ENCODE measurements at places on chromosomes 11 and 22.

- no peak for DNase-seq
Observed at GRCh38 chr11:10645212-10645795, 48.3 kb downstream of the IRAG1 start.

DNA sequence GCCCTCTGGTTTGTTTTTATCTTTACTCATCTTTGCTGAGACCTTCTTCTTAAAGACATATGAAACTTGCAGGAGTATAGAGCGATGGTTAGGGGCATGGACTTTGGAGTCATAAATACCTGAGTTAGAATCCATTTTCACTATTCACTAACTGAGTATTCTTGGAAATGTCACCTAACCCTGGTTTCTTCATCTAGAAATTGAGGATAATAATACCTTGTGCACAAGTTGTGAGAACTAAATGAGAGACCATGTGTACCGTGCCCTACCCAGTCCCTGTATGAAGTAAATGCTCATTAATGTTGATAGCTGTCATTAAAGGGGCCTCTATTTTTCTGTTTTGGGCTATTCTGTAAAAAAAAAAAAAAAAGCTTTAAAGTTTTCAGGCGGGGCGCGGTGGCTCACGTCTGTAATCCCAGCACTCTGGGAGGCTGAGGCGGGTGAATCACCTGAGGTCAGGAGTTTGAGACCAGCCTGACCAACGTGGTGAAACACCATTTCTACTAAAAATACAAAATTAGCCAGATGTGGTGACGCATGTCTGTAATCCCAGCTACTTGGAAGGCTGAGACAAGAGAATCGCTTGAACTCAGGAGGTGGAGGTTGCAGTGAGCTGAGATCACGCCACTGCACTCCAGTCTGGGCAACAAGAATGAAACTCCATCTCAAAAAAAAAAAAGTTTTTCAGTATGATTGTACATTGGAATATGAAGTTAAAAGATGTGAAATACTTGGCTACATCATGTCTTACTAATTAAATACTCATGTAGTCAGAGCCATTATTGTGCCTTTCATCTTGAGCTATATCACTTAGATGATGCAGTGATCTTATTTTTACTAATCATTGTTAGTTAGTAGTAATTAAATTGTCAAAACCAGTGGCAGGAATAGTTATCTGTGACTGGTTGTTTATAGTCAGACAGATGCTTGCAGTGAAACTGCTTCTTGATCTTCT, 95.0 kb downstream of the AMOTL1 start:
- DNase-seq, result no peak

GRCh38 chr22:22348127-22348814, 103.7 kb downstream of the VPREB1 start:
- no peak for DNase-seq

DNA sequence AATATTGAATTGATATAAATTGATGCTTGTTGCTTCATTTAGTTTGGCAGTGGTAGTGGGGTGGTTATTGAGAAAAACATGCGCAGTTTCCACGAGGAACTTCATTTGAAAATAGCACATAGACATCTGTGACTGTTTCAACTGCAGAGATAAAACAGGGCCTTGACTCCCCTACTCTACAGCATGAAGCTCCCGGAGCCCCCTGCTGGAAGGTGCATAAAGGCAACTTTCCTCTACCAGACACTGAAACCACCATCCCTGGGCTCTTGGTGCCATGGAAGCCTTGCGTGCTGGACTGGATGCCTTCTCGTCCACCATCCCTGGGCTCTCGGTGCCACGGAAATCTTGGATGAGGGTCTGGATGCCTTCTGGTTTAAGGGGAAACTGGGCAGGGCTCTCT, 195.9 kb downstream of the CSNK2A3 start:
- peak; percentile 27 for DNase-seq

- DNase-seq, result no peak
Observed at GRCh38 chr11:61955422-61956135, 5.4 kb downstream of the BEST1 start.

DNA sequence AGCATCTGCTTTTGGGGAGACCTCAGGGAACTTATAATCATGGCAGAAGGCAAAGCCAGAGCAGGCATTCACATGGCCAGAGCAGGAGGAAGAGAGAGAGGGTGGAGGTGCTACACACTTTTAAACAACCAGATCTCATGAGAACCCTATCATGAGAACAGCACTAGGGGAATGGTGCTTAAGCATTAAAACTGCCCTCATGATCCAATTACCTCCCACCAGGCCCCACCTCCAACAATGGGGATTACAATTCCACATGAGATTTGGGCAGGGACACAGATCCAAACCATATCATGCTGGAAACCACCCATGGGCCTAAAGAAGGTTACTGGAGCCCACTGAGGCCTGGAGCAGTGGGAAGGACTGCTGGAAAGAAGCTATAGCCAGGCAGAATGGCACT, 66.9 kb upstream of the CHST1 start:
- no peak for DNase-seq

- DNase-seq, result no peak
Observed at GRCh38 chr11:724778-725386, 18.9 kb downstream of the EPS8L2 start.

- no peak for DNase-seq
Observed at GRCh38 chr11:34329876-34330275, 27.9 kb downstream of the ABTB2 start.

- no peak for DNase-seq
Observed at GRCh38 chr11:9228091-9228490, 37.1 kb downstream of the DENND5A start.

DNA sequence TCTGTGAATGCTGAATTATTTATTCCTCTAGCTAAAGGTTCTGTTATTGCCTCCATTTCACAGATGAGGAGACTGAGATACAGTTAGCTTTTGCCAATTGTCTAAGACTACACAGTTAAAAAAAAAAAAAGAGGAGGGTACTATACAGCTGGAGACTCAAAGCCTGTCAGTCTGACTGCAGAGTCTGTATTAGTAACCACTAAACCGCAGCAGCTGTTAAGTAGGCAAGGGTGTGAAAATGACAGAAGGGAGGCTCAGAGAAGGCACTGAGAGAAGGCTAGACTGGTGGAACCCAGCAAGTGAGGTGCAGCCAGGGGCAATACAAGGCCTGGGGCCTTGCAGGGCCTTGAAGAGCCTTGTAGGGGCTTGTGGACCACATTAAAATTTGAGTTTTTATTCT, 181.2 kb downstream of the CSNK2A3 start:
- no peak for DNase-seq

DNA sequence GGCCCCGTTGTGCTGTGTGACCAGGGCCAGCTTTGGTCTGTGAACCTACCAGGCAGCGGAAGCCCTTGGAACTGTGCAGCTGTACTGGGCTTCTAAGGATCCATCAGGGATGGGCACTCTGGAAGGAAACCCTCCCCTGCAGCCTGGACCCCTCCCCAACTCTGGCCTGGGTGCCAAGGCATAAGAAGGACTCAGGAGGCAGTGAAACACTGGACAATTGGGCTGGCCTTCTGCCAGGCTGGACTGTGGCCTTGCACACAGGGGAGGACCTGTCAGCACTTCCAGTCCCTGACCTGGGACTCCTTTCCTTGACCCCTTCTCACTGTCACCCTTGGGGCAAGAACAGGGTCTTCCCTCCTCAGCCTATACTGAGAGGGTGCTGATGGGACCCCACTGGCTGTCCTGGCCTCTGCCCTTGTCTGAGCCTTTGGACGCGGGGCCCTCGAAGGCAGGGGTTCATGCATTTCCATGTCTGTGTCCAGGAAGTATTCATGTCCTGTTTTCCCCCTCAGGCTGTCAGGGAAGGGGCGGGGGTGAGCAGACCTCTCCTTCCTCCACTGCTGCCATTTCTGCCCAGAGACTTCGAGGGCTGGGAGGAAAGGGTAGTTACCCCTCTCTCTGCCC, 39.6 kb downstream of the PDE2A start:
- DNase-seq, result no peak

GRCh38 chr11:46521961-46522681, 71.7 kb downstream of the AMBRA1 start:
- DNase-seq, result no peak

DNA sequence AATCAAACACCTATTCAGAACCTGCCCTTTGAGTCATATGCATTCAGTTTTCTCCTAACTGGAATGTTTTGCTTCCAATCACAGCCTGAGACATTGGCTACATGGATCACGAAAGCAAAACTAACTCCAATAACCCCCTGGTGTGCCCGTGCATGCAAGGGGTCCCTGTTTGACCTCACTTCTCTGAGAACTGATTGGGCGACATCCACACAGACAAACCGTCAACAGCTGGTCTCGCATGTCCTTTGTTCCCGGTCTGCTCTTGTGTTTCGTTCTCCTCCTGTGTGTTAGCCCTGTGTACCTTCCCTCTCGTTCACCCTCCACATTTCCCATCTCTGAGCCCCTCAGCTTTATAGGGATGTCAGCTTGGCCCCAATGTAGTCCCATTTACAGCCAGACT, 67.2 kb upstream of the TTC12 start:
- DNase-seq, result no peak

DNA sequence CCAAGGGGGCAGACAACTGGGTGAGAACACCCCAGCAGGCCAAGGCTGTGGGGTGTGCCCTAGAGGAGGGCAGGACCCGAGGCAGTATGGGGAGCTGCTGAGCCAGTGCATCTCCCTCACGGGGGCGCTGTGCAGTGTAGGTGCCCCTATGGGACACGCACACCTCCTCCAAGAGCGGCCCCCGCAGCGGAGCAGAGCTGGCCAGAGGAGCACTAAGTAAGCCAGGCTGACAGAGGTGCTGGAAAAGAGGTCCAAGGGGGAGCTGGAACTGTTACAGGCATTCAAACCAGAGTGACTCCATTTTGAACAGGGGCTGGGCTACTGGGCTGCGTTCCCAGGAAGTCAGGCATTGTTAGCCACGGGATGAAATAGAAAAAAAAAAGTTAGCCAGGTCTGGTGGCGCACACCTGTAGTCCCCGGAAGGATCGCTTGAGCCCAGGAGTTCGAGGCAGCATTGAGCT, 41.8 kb downstream of the TST start:
- DNase-seq, result peak; percentile 70

- no peak for DNase-seq
Observed at GRCh38 chr11:64728757-64729365, 5.9 kb upstream of the NRXN2 start.

- DNase-seq, result no peak
Observed at GRCh38 chr22:44281768-44282637, 30.7 kb downstream of the SHISAL1 start.

GRCh38 chr11:30452114-30452513, 129.2 kb downstream of the ARL14EP start:
- DNase-seq, result no peak

- DNase-seq, result no peak
Observed at GRCh38 chr22:27278946-27279345, 522.6 kb downstream of the MN1 start.

DNA sequence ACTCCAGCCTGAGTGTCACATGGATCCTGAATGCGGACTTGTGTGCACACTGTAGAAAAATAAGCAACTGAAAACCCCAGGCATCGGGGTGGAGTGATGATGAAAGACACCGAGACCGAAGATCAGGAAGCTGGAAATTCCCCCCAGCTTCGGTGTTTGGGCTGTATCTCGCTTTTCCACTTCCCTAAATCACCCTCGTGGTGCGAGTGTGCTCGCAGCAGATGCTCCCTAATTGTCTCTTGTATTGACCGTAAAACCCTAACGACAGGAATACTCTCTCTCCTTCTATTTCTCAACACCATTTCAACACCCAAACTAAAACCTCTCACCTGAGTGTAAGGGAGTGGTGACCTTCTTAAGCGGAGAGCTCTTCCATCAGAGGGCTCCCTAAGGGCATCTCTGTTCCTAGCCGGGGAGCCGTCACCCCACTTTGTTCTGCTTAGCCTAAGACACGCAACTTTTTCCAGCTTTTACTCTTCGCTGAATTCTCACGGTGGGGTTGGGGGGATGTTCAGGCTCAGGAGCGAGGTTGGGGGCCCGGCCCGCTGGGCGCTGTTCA, 635 bp upstream of the GRK3 start:
- DNase-seq, result no peak

- no peak for DNase-seq
Observed at GRCh38 chr22:25694196-25694907, 47.6 kb upstream of the MYO18B start.

GRCh38 chr11:99257131-99257530, 236.4 kb downstream of the CNTN5 start:
- no peak for DNase-seq

- no peak for DNase-seq
Observed at GRCh38 chr11:108228251-108228650, 5.4 kb downstream of the ATM start.

DNA sequence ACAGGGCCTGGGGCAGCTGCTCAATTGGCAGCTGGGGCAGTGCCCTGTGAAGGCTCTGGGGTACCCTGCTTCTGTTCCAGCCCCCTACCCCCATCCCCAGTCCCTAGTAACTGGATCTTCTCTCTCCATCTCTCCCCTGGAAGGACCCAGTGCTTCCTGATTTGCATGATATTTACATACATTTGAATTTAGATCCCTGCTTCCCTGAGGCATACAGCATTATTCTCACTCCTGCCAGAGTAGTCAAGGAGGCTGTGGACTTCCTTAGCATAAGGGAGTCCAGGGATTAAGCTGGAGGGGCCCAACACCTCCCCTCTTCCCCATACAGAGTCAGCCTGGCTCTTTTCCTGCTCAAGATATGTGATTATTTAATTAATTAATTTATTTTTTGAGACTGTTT, 24.7 kb downstream of the TEF start:
- DNase-seq, result no peak

- no peak for DNase-seq
Observed at GRCh38 chr11:83571302-83571701, 285.1 kb upstream of the CCDC90B start.

- no peak for DNase-seq
Observed at GRCh38 chr11:83725269-83725560, 439.0 kb upstream of the CCDC90B start.

GRCh38 chr11:88814076-88814475, 251.7 kb downstream of the GRM5 start:
- DNase-seq, result no peak

- no peak for DNase-seq
Observed at GRCh38 chr22:18994701-18995326, 58.7 kb upstream of the PRODH start.
